ENCODE measurements at places on chromosomes 11 and 22. TPM values are rescaled to one million over a fixed set of nuclear protein-coding genes. Genes with fewer than 3 reads are reported as not detected.

GRCh38 chr11:7936615-7937014 lies 4.9 kb downstream of the OR10A3 start:
- H3K4me1 ChIP-seq, result no peaks in the 10 kb centered on the region
- no peak overlapping the region for H3K4me3 ChIP-seq
- no peaks in the 10 kb centered on the region for H3K36me3 ChIP-seq
- no peak for DNase-seq

- no peaks in the 10 kb centered on the region for H3K27me3 ChIP-seq
- no peak overlapping the region for H3K27ac ChIP-seq
- H3K36me3 ChIP-seq, result no peaks in the 10 kb centered on the region
- no peak for DNase-seq
- no peaks in the 10 kb centered on the region for H3K4me1 ChIP-seq
Measured at GRCh38 chr11:132264616-132265015, 894.2 kb downstream of the NTM start.

DNA sequence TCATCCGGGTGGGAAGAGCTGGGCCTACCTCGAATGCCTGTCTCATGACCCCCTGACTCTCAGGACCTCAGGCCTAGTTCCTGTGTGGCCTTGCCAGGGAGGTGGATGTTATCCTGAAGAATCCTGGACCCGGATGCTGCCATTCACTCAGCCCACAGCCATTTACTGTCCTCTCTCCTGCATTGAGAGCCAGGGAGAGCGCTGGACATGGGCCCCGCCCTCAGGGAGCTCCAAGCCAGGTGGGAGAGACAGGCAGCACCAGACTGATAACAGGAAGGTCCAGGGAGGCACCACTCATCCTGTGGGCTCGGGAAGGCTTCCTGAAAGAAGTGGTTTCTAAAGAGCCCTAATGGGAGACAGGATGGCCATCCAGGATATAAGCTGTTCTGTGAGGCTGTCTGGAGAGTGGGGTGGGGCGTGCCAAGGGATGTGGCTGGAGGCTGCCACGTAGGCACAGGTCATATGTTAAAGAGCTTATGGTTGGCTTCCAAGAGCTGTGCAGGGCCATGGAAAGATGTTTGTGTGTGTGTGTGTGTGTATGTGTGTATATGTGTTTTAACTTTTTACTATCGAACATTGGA lies 8.6 kb downstream of the SERPINH1 start:
- peaks cover 24% of the 10 kb centered on the region for H3K36me3 ChIP-seq
- peaks cover 7% of the 10 kb centered on the region for H3K4me1 ChIP-seq
- H3K27ac ChIP-seq, result no peak overlapping the region
- H3K27me3 ChIP-seq, result no peaks in the 10 kb centered on the region
- no peak overlapping the region for H3K4me3 ChIP-seq

DNA sequence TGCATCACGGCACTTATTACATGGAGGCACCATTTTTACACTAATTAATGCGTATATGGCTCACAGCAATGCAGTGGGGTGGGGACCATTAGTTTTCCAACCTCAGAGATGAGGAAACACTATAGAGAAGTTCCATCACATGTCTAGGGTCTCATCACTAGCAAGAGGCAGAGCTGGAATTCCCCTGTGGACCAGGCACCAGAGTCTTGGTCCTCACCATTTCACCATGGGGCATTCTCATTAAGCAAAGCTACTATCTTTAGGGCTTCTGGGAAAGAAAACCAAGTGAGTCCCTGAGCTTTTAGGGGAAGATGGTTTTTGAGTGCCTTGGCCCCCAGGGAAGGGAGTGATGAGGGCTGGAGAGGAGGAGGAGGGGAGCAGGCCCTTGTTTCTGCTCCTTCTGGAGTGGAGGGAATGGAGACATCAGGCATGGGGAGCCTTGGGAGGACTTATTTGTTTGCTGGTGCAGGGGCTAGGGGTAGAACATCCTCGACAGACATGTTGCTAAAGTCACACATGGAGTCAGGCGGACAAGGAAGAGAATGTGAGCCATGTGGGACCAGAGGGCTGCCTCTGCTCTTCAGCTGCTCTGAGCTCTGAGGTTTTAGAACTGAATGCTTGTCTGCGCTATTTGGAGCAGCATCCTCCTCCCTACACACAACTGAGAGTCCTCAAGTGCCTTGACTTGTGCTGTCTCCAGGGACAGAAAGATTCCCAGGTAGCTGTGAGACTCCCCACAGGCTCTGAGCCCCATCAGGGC lies 40.3 kb upstream of the ZBED5 start:
- no peaks in the 10 kb centered on the region for H3K27me3 ChIP-seq
- H3K36me3 ChIP-seq, result no peaks in the 10 kb centered on the region
- H3K4me3 ChIP-seq, result no peak overlapping the region
- H3K27ac ChIP-seq, result no peak overlapping the region
- H3K4me1 ChIP-seq, result peaks cover 18% of the 10 kb centered on the region
- DNase-seq, result no peak

- no peaks in the 10 kb centered on the region for H3K36me3 ChIP-seq
- no peak for DNase-seq
- H3K27ac ChIP-seq, result no peak overlapping the region
- H3K4me1 ChIP-seq, result no peaks in the 10 kb centered on the region
- no peak overlapping the region for H3K4me3 ChIP-seq
Measured at GRCh38 chr11:11786771-11787170, 55.0 kb upstream of the USP47 start.

- no peak overlapping the region for H3K27ac ChIP-seq
- peaks cover 4% of the 10 kb centered on the region for H3K27me3 ChIP-seq
- no peaks in the 10 kb centered on the region for H3K36me3 ChIP-seq
- DNase-seq, result no peak
- H3K4me1 ChIP-seq, result no peaks in the 10 kb centered on the region
Measured at GRCh38 chr22:22921575-22921974, 34.0 kb downstream of the IGLL5 start.

DNA sequence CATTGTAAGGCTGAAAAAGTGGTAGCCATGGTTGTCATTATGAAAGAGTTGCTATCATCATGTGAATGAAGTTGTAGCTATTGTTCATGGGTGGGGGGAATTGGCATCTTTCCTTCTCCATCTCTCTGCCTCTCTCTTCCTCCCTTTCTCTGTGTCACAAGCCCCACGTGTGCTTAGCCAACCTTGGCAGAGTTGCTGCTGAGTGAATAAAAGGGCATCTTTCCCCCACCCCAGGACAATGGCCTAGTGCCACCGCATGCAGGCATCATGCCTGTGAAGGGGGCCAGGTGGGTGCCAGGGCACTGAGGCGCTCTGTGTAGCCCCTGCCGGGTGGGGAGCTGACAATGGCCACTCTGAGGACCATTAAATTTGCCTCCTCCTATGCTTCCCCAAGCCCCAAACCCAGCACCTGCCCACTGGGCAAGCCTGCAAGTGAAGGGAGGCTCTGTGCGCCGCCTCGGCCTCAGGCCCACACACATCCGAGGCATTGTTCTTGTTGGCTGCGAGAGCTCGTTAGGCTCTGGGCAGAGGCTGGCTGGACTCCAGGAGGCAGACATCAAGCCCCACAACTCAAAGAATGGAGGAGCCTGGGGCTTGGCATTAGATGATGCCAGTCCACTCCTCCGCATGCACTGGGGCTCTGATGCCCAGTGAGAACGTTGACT lies 103.9 kb downstream of the SEZ6L start:
- no peak overlapping the region for H3K4me3 ChIP-seq
- no peaks in the 10 kb centered on the region for H3K36me3 ChIP-seq
- H3K4me1 ChIP-seq, result no peaks in the 10 kb centered on the region

DNA sequence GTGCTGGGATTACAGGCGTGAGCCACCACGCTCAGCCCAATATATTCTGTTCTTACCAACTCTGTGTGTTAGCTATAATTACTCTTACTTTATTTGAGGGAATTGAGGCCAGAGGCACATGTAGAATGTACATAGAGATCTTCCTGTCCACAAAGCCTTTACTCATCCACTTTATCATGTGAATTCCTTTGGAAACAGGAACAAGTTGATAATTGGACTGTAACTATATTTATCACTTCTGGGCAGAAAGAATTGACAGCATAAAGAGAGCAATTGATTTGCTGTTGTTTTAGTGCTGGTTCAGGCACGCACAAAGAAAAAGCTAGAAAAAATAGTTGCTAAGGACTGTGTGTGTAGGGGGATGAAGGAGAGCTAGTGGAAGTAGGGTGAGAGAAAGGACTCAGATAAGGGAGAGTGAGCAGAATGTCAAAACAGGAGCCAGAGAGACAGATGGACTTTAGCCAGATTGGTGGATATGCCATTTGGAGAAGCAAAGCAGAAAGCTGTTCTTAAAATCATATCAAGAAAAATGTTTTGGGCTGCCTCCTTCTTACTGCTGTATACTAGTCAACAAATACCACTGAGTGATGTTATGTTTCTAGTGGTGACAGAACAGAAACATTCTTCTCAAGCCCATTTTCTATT lies 929.8 kb upstream of the CNTN5 start:
- H3K4me3 ChIP-seq, result no peak overlapping the region
- H3K27me3 ChIP-seq, result no peaks in the 10 kb centered on the region
- no peak overlapping the region for H3K27ac ChIP-seq
- no peaks in the 10 kb centered on the region for H3K4me1 ChIP-seq

GRCh38 chr11:117613521-117613920 lies 183.5 kb downstream of the DSCAML1 start:
- no peaks in the 10 kb centered on the region for H3K27me3 ChIP-seq
- H3K36me3 ChIP-seq, result no peaks in the 10 kb centered on the region
- no peak overlapping the region for H3K4me3 ChIP-seq

DNA sequence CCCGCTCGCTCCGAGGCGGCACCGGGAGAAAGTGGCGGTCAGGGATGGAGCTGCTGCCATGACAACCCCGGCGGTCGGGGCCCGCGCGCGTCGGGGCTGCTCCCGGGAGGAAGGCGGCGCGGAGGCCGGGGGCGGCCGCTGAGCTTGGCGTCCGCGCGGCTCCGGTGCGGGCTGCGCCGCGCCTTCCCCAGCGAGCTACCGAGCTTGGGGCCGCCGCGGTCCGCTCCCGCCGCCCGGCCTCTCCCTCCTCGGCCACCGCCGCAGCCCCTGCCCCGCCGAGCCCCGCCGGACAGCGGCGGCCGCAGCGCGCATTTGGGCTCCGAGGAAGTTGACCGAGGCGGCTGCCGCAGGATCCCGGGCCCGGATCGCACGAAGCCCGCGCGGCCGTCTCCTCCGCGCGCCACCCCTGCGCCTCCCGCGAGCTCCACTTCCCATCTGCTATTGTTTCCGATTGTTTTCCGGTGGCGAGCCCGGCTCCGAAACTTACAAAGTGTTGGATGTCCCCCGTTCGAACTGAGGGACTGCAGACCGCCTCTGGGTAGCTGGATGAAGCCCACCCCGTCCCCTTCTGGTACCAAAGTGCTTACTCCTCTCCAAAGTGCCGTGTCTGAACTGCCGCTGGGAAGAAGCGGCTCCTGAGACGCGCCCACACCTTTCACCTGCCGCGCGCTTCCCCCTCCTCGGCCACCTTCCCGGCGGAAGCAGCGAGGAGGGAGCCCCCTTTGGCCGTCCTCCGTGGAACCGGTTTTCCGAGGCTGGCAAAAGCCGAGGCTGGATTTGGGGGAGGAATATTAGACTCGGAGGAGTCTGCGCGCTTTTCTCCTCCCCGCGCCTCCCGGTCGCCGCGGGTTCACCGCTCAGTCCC lies 540.3 kb downstream of the NTM start:
- H3K36me3 ChIP-seq, result no peaks in the 10 kb centered on the region
- H3K27ac ChIP-seq, result no peak overlapping the region
- DNase-seq, result no peak
- no peaks in the 10 kb centered on the region for H3K4me1 ChIP-seq
- no peak overlapping the region for H3K4me3 ChIP-seq

- H3K27ac ChIP-seq, result no peak overlapping the region
- no peaks in the 10 kb centered on the region for H3K36me3 ChIP-seq
- H3K4me1 ChIP-seq, result peaks cover 21% of the 10 kb centered on the region
- no peak overlapping the region for H3K4me3 ChIP-seq
- DNase-seq, result no peak
Measured at GRCh38 chr22:20426259-20426615, 11.4 kb downstream of the SCARF2 start.

GRCh38 chr22:37740455-37741311 lies 43.8 kb downstream of the TRIOBP start:
- H3K4me1 ChIP-seq, result peaks cover 30% of the 10 kb centered on the region
- peaks cover 2% of the 10 kb centered on the region for H3K27me3 ChIP-seq
- peaks cover 3% of the 10 kb centered on the region for H3K36me3 ChIP-seq

- H3K27ac ChIP-seq, result no peak overlapping the region
- no peak for DNase-seq
- peaks cover 26% of the 10 kb centered on the region for H3K27me3 ChIP-seq
- H3K4me3 ChIP-seq, result no peak overlapping the region
Measured at GRCh38 chr22:32800994-32801536, 440 bp upstream of the TIMP3 start.

- H3K36me3 ChIP-seq, result no peaks in the 10 kb centered on the region
- no peaks in the 10 kb centered on the region for H3K27me3 ChIP-seq
- H3K27ac ChIP-seq, result no peak overlapping the region
- H3K4me3 ChIP-seq, result no peak overlapping the region
- DNase-seq, result no peak
Measured at GRCh38 chr11:103652013-103652412, 384.4 kb upstream of the DDI1 start.

The RPLP2 gene
- 2,667 TPM for polyA plus RNA-seq

The DNAJB13 gene
- polyA plus RNA-seq, result 0.30 TPM

The SLC6A5 gene
- polyA plus RNA-seq, result 0.05 TPM

The GNG3 gene
- 0.41 TPM for polyA plus RNA-seq

The KRTAP5-2 gene
- 0.11 TPM for polyA plus RNA-seq

The SLC17A6 gene
- polyA plus RNA-seq, result 0.07 TPM

The P2RX3 gene
- polyA plus RNA-seq, result 0.02 TPM

The MFRP gene
- polyA plus RNA-seq, result 0.05 TPM

The LRRC75B gene
- 7.7 TPM for polyA plus RNA-seq

The TCN1 gene
- 1.4 TPM for polyA plus RNA-seq

The TMEM191C gene
- polyA plus RNA-seq, result 5.1 TPM
